CD4-positive, alpha-beta T cell treated with Interleukin-15 for 1 hour (primary cell): ENCODE measurements at places on chromosomes 1 and 21.

GRCh38 chr1:229759037-229759435, 133.0 kb downstream of the URB2 start:
- DNase-seq, result no peak

GRCh38 chr21:26140164-26140579, 30.4 kb downstream of the APP start:
- DNase-seq, result peak; percentile 26

DNA sequence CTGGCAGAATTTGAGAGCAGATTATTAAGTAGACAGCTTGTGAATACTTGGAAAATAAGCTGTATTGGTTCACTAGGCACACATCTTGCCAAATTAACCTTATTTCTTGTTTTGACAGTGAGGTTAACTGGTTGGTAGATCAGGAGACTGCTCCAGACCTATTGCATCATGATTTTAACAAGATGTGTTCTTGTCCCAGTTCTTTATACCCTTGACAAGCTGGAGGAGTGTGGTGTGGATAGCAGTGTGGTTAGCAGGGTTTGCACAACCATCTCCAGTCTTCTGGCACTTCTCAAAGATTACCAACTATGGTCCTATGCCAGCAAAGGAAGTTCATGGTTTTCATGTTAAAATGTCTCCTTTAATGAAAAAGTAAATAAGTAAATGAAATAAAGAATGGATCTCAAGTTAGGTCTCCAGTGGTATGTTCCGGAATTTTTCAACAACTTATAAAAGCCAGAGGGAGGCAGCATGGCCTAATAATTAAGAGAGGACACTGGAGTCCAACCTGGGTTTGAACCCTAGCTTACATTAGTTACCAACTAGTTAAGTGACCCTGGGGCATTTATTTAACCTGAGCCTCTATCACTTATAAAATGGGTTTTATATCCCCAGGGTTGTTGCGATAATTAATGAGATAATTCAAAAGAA, 34.1 kb downstream of the DDX20 start:
- DNase-seq, result no peak

- DNase-seq, result no peak
Measured at GRCh38 chr1:175158170-175158591, 34.4 kb downstream of the KIAA0040 start.

- DNase-seq, result no peak
Measured at GRCh38 chr1:7616076-7616832, 154.8 kb upstream of the VAMP3 start.

DNA sequence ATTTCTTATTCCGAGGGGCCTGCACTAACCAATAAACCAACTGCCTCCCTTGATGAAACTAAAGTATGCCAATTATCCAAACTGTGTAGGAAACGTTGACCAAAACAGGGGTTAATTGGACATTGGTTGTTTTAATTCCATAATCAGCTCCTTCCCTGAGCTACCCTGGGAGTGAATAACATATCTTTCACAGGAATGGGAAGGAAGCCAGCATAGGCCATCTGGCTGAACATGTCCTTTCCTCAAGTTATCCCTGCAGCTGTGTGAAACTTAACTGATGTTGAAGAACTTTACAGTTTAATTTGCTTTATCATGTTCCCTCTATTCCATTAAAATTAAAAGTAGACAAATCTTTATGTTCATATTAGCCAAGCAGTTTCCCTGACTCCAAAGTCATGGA, 75.4 kb downstream of the NRIP1 start:
- no peak for DNase-seq

- DNase-seq, result no peak
Measured at GRCh38 chr21:15688809-15689208, 41.0 kb upstream of the USP25 start.

DNA sequence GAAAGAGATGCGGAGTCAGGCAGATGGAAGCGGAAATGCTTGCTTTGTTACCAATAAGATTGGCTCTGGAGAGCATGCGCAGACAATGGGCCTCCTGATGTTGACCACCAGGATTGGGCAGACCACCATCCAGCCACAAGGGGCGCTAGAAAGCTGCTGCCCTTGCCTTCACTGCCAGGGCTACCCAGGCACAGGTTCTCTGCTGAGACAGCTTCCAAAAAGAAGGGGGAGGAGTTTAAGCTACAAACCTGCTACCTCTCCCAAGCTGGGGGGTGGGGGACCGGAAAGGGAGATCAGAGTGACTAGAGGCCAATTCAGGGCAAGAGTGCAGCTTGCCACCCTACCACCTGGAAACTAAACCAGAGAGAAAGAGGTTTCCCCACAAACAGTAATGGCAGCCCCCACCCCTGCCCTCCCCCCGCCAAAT, 369.7 kb downstream of the RRAGC start:
- DNase-seq, result peak; percentile 33

DNA sequence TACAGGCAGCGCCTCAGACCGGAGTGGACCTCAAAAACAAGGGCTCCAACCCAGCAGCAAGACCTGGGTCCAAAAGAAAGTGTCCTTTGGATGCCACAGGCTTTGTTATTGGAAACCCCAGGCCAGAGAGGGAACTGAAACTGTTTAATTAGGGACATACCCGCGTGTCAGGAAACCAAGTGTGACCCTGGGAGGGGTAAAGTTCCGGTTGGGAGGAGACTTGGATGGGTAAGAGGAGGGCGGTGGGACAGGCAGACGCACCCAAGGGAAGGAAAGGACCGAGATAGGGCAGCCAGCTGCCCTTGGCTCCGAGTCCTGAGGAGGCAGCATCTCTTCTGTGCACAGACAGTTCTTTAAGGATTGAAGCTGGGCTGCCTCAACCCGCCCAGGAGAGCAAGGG, 71.4 kb downstream of the CDC7 start:
- peak; percentile 67 for DNase-seq

GRCh38 chr1:191608367-191608766, 549.9 kb upstream of the RGS18 start:
- DNase-seq, result no peak

DNA sequence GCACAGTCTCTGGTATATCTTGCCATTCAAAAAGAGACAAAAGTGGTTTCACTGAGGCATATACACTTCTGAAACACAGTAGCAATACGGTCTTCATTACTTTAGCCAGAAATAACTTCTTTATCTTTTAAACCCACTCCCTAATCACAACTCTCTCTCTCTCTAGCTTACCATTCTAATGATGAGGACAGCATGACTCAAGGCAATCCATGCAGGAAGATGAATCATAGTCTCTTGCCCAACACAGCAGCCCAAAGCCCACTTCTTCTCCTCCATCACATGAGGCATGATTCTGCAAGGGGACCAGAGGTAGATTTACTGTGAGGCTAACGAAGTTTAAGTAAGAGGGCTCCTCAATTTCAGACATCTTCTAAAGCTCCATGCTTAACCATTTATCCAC, 285.0 kb upstream of the NR5A2 start:
- peak; percentile 51 for DNase-seq

GRCh38 chr1:87922885-87923284, 594.2 kb downstream of the LMO4 start:
- DNase-seq, result no peak

- DNase-seq, result no peak
Measured at GRCh38 chr1:47569681-47570470, 132.0 kb downstream of the FOXD2 start.

DNA sequence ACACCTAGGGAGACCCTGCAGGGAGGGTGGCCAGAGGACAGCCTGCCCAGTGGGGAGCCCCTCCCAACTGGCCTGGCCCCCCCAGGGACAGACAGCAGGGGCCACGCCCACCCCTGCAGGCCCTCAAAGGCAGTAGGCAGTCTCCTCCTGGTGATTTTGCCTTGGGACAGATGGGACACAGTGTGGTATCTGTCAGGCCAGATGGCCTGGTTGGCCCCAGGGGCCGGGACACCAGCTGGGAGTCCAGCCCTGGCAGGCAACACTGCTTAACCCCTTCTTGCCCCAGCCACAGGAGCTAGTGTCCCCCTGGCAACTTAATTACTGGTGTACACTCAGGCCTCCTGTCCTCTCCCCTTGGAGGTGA, 17.8 kb downstream of the IFFO2 start:
- no peak for DNase-seq

DNA sequence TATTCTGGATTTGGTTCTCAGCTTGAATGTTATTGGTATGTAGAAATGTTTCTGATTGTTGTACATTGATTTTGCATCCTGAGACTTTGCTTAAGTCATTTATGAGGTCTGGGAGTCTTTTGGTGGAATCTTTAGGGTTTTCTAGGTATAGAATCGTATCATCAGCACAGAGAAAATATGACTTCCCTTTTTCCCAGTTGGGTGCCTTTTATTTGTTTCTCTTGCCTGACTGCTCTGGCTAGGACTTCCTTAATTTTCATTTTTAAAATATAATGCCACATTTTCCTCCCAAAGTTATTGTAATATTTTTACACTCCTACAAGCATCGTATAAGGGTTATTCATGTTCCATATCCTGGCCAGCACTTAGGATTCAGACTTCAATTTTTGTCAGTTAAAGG, 111.1 kb downstream of the FNBP1L start:
- no peak for DNase-seq
